ENCODE measurements at places on chromosomes 12 and 14.

- no peak for DNase-seq
Observed at GRCh38 chr12:1974812-1975211, 29.4 kb downstream of the DCP1B start.

DNA sequence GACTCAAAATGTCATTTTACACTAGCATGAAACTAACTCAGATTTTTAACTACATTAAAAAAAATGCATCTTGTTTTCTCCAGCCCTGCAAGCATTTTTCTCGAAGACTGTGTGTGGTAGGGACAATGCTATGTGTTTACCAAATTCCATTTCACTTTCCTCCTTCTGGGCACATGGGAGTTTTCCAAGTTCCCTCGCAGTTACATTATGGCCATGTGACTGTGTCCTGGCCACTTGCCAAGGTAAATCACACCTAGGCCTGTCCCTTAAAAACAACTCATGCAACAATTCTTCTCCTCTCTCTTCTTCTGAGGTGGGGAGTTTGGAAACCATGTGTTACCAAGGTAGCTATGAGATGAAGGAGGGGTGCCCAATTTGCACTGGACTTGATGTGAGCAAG lies 108.7 kb downstream of the SYT10 start:
- peak; percentile 42 for DNase-seq

DNA sequence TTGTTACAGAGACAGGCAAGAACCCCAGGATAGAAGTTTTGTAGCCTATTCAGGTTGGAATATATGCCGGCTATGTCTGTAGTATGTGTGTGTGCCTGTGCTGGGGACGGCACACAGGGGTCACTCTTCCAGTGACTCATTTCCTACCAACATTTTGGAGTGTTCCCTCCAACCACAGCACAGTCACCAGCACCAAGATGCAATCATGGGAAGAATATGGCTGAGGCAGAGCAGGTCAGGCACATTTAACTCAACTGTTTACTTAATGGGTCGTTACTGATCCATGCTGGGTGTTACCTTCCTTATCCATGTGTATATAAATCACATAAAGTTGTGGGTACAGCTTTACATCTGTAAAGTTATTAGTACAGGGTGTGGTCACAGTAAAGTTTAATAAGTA lies 178.3 kb downstream of the PRKD1 start:
- no peak for DNase-seq

GRCh38 chr12:70721656-70722357 lies 84.6 kb upstream of the PTPRB start:
- no peak for DNase-seq

- DNase-seq = peak; percentile 2
Observed at GRCh38 chr12:59548930-59549329, 46.9 kb upstream of the SLC16A7 start.

GRCh38 chr14:94584591-94585280 lies 3.5 kb downstream of the SERPINA5 start:
- no peak for DNase-seq

- DNase-seq = no peak
Observed at GRCh38 chr14:34104489-34105397, 153.9 kb upstream of the EGLN3 start.

DNA sequence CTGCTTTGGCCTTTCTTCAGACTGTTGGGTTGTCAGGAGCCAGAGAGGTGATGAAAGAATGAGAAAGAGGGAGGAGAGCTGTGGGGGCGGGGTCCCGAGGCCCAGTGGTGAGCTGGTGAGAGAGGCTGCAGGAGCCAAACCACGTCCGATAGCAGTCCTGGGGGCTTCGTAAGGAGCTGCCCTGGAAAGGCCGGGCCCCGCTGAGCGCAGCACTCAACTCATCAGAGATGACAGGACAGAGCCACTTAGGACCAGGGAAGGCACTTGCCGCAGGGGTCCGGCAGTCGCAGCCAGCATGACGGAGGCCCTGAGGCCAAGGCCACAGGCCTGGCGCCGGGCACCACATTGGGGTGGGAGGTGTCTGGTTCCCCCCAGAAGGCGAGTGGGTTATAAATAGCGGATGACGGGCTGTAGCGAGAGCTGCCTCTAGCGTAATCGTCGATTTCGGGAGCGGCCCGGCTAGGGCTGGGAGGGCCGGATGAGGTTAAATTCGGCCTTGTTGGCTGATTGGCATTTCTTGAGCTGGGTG lies 179.0 kb downstream of the TSPAN9 start:
- DNase-seq = no peak

DNA sequence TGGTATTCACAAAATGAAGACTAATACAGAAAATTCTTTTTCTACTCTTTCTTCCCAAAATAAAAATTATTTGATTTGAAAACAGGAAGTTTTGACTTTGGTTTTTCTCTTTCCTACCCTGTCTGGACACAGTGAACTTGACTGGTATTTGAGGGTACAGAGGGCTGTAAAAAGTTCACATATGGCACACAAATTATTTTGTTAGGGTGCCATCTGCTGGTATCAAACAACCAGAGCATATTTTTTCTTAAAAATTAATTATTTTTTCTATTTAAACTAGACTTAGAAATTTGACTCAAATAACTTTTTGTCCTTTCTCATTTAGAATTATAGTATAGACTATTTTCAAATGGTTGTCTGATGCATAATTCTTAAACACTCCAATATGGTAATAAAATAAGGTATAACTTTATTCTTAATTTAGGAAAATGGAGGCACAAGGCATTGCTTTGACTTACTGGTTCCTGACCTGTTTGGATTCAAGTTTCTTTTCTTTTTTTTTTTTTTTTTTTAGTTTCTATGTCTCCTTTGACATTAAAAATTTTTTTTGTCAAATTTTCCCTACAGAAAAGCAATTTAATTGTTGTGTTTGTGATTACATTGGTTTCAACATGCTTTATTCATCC lies 390.6 kb downstream of the PRKD1 start:
- peak; percentile 56 for DNase-seq

DNA sequence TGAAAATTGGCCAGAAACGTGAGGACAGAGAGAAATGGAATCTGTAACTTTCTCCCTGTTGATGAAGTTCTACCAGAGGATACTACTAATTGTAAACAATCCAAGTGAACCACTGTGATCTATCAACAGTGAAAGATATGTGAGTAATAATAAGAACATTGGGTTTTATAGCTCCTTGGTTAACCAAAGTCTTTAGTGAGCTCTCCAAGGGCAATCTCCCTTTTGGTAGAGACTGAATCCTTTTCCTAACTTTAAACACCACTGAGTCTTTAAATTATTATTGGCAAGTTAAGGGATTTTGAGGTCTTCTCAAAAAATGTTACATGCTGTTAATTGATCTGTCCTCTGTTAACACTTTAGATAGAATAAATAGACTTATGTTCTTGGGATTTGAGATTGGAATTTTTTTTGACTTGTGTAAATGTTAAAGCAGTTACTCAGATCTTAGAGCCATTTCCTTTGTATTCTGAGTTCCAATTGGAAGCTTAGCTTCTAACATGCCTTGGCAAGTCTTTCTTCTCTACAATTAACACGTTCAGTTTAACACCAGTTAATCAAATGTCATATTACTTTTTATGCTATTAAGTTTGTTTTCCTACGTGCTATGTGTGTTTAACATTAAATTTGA lies 338.2 kb upstream of the DDHD1 start:
- no peak for DNase-seq

- DNase-seq = no peak
Observed at GRCh38 chr12:69981881-69982475, 157.0 kb downstream of the MYRFL start.

DNA sequence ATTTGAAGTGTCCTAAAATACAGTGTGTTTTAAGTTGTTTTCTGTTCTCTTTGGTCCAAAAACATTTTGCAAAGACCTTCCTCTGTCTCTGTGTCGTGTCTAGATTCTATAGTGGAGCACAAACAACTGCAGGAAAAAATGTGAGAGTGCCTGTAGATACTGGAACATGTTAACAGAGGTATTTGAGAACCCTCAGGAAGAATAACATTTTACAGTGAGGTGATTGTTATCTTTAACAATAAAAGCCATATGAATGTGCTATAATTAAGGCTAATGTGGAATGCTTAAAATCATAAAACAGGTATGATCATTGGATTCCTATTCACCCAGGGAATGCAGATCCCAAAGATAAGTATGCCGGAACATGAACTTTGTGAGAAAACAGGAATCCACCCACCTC lies 98.0 kb downstream of the SAMD4A start:
- DNase-seq = no peak

DNA sequence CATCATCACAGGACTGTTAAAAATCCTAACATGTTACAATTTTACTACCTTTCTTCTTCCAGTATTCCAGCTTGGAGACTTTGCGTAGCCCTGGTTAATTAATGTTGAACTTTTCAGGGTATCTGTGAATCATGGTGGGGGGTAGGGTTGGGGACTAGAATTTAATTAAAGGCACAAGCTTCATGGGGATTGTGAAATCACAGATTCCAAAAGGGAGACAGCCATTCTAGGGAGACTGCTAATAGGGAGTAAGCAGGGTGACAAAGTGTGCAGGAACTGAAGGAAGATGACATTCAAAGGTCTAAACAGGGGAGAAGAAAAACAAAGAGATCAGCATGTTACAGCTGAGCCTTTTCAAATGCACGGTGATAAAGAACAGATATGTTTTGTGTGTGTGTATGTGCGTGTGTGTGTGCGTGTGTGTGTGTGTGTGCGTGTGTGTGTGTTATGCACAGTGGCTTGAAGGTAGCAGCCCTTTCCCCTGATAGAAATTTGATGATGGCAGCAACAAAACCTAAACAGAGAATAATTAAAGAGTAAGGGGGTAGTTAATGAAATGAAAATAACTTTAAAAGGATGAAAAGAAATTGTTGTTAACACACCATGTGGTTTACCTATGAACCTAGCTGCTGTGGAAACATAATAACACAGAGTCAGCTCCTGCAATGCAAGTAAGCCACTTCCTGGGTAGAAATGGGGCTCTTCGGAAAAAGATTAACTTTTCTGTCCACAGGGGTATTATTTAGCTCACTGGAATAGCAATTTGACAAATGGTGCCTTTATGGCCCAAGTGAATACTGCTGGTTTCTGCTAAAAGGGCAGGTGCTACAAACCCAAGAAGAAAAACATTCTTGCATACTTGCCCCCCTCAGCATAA lies 581.7 kb downstream of the DIO2 start:
- no peak for DNase-seq

DNA sequence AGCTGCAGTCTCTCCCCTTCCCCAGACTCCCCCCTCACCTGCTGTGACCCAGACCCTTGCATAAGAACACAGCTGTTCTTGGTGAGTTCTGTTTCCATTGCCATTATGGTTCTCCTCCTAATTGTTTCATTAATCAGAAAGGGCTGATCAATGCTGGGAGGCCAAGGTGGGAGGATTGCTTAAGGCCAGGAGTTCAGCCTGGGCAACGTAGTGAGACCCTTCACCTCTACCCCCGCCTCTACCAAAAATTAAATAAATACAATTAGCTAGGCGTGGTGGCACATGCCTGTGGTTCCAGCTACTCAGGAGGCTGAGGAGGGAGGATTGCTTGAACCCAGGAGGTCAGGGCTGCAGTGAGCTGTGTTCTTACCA lies 17.2 kb upstream of the FAIM2 start:
- no peak for DNase-seq

DNA sequence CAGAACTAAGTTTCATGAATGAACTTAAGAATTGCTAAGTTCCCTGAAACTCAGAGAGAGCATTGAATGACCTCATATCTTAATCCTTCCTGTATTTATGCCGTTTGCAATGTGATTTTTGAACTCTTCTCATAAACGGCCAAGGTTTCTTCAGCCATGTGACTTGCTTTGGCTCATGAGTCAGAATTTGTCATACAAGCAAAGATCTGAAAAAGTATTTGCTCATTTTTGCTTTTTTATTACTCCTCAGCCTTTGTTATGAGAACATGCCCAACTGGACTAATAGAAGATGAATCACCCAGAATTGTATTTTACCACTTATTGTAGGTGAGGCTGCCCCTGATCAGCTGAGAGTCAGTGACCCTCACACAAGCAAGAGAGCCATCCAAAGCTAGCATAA lies 693.8 kb downstream of the BCL11B start:
- DNase-seq = no peak

- no peak for DNase-seq
Observed at GRCh38 chr12:64733857-64734256, 25.3 kb downstream of the GNS start.

DNA sequence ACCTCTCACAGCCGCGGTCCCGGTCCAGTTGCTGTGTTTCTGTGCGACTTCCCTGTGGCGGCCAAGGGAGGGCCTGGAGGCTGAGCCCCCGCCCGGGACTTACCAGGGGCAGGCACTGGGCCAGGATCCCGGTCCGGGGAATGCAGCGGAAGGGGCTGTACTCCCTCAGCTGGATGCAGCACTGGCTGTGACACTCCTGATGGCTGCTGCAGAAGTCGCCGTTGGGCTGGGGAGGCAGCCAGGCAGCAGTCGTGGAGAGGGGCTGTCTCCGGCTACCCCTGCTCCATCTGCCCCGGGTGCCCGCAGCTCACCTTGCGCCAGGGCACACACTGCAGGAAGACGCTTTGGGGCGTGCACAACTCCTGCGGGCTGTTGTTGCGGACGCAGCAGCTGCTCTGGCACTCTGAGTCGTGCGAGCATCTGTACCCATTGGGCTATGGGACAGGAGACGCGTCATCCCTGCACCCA lies 6.2 kb downstream of the LRCOL1 start:
- DNase-seq = no peak

- no peak for DNase-seq
Observed at GRCh38 chr12:122537021-122537420, 10.0 kb downstream of the KNTC1 start.

DNA sequence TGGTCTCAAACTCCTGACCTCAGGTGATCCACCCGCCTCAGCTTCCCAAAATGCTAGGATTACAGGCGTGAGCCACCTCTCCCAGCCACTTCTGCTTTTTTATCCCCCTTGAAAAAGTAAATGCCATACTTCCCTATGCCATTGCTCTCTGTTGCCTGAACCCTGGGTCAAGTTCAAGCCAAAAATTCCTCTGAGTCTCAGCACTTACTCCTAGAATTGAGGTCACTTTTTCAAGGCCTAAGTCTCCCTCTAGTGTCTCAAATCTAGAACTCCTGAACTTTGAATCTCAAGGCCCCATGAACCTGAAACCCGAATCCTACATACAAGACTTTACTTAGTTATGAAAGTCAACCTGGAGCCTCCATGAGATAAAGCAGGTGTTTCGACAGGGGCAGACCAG lies 1.4 kb upstream of the APOBEC1 start:
- DNase-seq = no peak

GRCh38 chr14:61151251-61151650 lies 129.9 kb downstream of the TMEM30B start:
- no peak for DNase-seq

DNA sequence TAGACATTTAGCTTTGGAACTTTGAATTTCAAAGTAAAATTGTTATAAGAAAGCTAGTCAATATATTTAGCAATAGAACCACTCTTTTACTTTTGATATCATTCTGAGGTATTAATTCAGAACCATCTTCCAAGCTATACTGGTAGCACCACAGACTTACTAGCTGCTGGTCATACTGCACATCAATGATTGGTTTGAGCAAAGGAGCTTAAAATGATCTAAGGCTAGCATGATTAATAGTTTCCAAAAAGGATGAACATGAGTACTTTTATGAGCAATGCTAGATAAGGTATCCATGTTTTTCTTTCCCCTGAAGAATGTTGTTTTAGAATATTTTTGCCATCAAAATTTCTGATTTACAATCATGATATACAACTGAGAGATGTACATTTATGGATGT lies 17.2 kb downstream of the CNIH1 start:
- no peak for DNase-seq
